GM13976 (cell line): ENCODE measurements at places on chromosomes 11 and 22.

- DNase-seq, result peak; percentile 78
Measured at GRCh38 chr11:133821776-133822175, 23.5 kb downstream of the SPATA19 start.

DNA sequence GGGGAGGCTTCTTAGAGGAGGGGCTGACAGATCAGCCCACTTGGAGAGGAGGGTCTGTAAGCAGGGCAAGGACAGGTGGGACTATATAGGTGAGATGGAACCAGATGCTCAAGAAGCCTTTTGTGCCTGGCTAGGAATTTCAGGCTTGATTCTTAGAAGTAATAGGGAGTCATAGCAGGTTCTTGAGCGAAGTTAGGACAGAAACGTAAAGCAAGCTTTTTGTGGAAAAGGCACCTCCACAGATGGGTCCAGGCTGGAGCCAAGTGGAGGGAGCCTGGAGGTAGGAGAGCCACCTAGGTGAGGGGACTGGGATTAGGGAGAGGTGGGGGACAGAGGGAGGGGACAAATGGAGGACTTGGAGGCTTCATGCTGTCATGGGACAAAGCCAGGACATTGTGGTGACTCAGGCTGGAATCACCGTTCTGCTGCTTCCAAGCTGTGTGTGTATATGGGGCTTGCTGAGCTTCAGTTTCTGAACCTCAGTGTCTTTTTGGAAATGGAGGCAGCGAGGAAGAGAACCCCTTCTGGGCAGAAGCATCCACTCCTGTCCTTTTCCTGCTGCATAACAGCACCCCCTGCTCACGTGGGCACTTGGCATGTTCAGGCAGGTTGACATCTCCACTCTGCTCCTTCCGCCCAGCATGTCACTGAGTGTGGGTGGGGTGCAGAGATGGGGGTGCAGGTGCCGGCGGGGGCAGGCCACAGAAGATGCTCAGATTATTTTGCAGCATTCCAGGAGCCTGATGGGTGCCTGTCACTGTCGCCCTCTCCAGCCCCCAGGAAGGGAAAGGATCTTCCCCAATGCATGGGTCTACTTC is 58.0 kb downstream of the MCM5 start:
- no peak for DNase-seq

GRCh38 chr11:62044639-62045121 is 77.2 kb upstream of the FTH1 start:
- DNase-seq, result no peak

GRCh38 chr11:76698321-76699043 is 27.9 kb upstream of the LRRC32 start:
- no peak for DNase-seq

DNA sequence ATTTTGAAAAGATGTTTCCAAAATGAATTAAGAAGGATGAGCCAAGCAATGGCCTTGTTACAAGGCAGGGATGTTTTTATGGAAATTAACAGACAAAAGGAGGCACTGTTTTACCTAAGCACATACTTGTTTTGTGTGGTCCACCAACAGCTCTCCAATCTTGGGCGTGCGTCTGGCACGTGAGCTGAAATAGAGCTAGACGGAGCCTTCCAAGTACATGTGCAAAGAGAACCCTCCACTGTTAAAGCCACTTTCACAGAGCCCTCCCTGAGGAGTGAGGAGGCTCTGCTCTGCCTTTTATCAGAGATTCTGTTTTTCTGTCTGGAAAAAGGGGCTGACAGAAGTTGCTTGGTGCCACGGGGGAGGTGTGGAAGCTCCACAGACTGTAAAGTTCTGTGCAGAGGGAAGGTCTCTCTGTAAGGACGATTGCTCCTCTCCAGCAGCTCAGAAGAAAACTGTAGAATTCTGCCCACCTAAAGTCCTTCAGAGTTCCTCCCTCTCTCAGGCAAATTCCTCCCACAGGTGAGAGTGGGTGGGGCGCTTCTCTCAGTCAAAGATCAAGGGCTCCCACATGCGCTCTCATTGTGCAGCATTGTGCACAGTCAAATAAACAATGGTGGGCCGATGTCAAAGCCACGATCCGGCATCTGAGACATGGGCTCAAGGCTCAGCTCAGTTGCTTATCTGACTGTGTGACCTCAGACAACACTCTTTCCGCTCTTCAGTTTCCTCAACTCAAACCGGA is 92.6 kb upstream of the CSNK2A3 start:
- DNase-seq, result no peak

DNA sequence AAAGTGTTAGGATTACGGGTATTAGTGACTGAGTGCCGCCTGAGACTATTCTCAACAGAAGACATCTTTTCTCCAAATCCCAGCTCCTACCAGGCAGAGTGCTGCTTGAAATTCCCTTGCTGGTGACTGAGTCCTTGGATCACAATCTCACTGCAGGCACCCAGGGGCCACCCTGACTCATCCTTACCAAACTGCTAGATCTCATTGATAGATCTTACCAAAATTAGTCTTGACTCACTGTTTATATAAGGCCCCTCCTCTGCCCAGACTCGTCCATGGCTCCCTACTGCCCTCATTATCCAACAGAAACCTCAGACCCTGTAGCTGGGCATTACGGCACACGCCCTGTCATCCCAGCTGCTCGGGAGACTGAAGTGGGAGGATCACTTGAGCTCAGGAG is 14.7 kb downstream of the TBC1D10A start:
- no peak for DNase-seq

- no peak for DNase-seq
Measured at GRCh38 chr11:35566181-35566580, 40.8 kb upstream of the PAMR1 start.

DNA sequence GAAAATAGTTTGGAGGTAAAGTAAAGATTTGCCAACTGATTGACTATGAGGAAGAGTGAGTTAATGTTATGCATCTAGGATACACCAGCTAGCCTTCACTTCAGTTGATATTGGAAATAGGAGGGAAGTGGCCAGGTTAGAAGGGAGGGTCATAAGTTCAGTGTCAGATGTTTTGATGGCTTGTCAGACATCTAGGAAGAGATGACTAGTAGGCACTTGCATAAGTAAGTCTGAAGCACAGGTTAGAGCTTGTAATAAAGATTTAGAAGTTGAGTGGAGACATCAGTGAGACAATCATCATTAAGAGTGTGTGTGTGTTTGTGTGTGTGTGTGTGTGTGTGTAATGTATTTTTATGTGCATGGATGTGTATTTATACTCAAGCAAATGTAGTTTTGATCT is 146.1 kb downstream of the OR4C45 start:
- no peak for DNase-seq

DNA sequence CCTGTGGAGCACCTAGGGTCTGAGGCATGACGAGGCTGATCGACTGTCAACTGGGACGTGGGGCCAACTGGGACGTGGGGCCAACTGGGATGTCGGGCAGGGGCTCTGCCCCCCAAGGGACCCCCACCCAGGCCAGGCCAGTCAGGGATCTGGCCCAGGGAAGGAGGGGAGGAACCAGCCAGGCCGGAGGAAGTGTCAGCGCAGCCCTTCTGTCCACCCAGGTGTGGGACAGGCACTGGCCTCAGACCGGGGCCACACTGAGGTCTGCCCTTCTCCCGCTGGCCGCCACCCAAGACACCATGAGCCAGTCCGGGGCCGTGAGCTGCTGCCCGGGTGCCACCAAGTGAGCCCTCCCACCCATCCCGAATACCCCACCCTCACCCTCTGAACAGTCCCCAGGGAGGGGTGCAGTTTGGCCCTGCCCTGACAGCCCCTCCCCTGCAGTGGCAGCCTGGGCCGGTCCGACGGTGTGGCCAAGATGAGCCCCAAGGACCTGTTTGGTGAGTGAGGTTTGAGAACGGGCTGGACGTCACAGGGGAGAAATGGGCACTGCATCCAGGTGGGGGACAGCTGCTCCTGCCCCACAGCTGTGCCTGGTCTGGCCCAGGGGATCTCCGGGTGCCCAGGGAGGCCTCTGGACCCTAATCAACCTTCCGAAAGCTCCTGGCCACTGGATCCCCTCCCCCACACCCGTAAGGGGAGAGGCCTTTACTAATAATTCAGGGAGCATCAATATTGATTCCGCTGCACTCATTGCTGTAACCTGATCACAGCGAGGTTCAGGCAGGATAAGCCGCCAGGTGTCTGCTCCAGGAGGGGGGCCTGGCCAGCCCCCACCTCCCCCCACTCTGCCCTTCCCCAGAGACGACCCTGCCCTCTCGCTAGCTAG is 3.3 kb downstream of the EPS8L2 start:
- DNase-seq, result no peak

- peak; percentile 22 for DNase-seq
Measured at GRCh38 chr22:42281284-42281683, 10.8 kb upstream of the TCF20 start.

DNA sequence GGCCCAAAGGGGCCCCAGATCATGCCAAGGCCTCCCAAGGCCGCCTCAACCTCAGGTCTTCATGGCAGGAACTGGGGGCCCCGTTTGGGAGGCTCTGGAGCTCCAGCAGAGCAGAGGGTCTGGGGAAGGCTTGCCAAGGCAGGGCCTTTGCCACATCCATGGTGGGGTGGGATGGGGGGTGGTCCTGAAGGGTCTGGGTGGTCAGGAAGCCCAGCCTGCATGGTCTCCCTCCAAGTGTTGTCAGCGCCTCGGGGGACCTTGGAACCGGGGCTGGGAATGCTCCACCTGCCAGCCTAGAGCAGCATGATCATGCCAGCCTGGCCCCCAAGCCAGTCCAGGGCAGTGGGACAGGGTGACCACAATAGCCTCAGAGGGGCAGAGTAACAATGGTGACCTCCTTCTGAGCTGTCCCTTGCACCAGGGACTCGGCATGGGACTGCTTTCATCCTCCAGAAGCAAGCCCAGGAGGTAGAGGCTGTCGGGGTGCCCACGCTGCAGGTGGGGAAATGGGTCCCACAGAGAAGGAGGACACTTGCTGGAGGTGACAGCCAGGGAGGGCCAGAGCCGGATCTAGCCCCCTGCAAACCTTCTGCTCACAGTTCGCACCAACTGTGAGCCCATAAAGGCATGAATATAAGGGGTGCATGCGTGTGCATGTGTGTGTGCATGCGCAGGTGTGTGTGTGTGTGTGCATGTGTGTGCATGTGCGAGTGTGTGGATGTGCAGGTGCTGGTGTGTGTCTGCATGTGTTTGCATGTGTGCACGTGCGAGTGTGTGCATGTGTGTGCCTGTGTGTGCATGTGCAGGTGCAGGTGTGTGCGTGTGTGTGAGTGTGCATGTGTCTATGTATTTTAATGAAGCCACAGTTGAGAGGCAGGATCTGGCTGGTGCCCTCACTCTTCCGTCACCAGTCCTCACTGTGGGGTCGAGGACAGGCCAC is 63.8 kb downstream of the MYEOV start:
- peak; percentile 13 for DNase-seq

DNA sequence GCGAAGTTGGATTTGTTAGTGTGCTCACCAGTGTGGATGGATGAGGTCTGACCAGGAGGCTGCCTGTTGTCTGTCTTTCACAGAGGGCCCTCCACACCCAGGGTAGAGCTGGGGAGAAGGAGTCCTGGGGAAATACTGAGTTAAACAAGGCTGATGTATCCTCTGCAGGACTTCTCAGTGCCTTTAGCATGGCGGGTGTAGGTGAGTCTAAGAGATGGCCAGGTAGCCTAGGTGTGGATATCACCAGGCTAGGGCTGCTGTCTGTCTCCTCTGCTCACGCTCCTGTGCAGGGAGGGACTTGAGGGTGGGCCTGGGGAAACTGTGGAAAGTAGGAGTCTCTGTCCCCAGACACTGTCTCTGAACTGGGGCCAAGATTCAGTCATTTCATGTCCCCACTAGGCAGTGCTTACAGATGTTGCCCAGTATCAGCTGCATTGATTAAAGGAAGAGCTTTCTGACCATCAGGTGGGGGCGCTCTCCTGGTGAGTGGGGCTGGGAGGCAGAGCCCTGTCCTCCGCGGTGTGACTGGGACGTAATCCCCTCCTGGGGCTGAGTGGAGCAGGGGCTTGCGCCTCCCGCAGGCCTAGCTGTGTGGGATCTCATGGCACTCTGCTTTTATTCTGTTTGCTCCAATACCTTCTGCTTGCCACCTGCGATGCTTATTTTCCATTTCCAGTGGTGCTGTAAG is 35.5 kb upstream of the CCDC188 start:
- no peak for DNase-seq

- DNase-seq, result no peak
Measured at GRCh38 chr11:66046901-66047300, 2.1 kb downstream of the GAL3ST3 start.

- DNase-seq, result no peak
Measured at GRCh38 chr11:130865774-130866114, 50.5 kb downstream of the SNX19 start.

DNA sequence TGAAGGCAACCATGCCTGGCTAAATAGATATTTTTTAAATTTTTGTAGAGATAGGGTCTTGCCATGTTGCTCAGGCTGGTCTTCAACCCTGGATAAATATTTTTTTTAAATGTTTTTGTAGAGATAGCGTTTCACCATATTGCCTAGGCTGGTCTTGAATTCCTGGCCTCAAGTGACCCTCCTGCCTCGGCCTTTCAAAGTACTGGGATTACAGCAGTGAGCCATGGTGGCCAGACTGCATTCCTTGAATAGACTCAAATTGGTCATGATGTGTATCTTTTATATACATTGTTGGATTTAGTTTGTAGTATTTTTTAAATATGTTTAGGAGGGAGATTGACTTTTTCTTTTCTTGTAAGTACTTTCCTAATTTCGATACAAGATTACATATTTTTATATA is 325.7 kb upstream of the C11orf87 start:
- DNase-seq, result no peak

DNA sequence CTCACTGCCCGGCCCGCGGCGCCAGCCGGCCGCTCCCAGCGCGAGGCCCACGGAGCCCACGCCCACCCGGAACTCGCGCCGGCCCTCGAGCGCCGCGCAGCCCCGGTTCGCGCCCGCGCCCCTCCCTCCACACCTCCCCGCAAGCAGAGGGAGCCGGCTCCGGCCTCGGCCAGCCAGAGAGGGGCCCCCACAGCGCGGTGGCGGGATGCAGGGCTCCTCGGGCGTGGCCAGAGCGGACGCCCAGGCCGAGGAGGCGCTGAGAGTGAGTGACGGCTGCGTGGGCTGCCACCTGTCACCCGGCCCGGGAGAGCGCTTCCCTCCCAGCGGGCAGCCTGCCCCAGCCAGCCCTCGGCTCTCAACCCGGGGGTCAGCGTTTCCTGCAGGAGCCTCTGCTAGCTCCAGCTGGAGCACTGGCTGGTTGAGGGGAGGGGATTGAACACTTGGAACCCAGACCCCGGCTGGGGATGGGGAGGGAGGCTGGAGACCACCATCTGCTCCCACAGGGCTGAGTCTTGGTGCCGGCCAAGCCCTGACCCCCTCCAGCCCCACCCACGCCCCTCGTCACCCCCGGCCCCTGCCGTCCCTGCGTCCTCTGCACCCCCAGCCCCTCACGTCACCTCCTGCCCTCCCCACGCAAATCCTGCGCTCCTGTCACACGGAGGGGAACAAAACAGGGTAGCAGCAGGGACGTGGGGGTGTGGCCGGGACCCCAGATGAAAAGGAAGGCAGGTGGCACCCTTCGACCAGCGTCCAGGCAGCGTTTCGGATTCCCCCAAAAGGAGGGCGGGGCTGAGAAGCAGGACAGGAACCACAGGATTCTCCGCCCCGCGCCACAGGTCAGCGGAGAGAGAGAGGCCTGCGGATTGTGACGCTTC is 157.0 kb downstream of the BRD1 start:
- DNase-seq, result peak; percentile 67
